ENCODE measurements at places on chromosomes 4 and X.

- no peaks in the 10 kb centered on the region for H3K27me3 ChIP-seq
- H3K4me1 ChIP-seq, result no peaks in the 10 kb centered on the region
- no peak overlapping the region for H3K4me3 ChIP-seq
Measured at GRCh38 chr4:120156120-120156718, 89.6 kb upstream of the MAD2L1 start.

GRCh38 chr4:74953647-74954046, 20.7 kb downstream of the PARM1 start:
- no peaks in the 10 kb centered on the region for H3K36me3 ChIP-seq
- no peak for DNase-seq
- H3K4me1 ChIP-seq, result no peaks in the 10 kb centered on the region
- H3K27ac ChIP-seq, result no peak overlapping the region
- no peak overlapping the region for H3K4me3 ChIP-seq
- H3K27me3 ChIP-seq, result no peaks in the 10 kb centered on the region

- H3K27ac ChIP-seq, result no peak overlapping the region
- no peaks in the 10 kb centered on the region for H3K4me1 ChIP-seq
- H3K4me3 ChIP-seq, result no peak overlapping the region
- H3K36me3 ChIP-seq, result no peaks in the 10 kb centered on the region
- H3K27me3 ChIP-seq, result no peaks in the 10 kb centered on the region
- DNase-seq, result no peak
Measured at GRCh38 chrX:66130469-66130868, 33.6 kb upstream of the HEPH start.

DNA sequence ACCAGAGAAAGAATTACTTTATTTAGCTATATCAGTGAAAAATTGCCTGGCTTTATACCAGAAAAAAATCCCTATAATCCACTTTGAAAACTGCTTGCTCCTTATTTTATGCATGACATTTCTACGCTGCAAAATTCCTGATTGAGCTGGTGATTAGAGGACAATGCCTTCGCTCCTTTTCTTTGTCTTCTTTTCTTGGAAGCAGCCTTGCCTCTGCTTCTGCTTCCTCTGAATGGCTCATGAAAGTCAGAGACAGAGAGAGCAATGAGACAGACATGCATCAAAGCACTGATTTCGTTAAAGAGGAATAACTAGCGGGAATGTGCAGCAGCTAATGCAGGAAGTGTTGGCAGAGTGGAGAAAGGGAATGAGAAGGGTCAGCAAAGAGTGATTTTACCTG, 294.3 kb upstream of the IGFBP7 start:
- no peak for DNase-seq
- H3K36me3 ChIP-seq, result no peaks in the 10 kb centered on the region
- no peaks in the 10 kb centered on the region for H3K27me3 ChIP-seq
- no peak overlapping the region for H3K4me3 ChIP-seq
- no peak overlapping the region for H3K27ac ChIP-seq

DNA sequence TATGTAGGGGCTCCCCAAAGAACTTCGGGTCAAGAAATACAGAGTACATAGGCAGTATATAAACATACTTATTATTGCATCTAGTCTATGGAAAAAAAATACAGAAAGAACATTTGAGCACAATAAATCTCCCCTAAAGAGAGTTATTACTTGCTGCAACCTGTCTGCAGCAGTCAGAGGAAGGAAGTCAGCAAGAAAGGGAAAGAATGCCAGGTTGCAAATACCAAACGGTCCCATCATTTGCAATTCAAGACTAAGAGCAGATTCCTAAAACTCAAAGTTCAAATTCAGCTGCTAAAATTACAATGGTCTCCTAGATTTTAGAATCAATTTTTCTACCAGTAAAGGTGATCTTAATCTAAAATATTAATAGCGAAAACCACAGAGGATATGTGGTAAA, 236.2 kb upstream of the NUDT6 start:
- no peaks in the 10 kb centered on the region for H3K36me3 ChIP-seq
- H3K4me3 ChIP-seq, result no peak overlapping the region
- no peak overlapping the region for H3K27ac ChIP-seq
- H3K4me1 ChIP-seq, result no peaks in the 10 kb centered on the region
- DNase-seq, result no peak

- no peaks in the 10 kb centered on the region for H3K4me1 ChIP-seq
- H3K4me3 ChIP-seq, result no peak overlapping the region
- no peaks in the 10 kb centered on the region for H3K36me3 ChIP-seq
- no peak for DNase-seq
- H3K27ac ChIP-seq, result no peak overlapping the region
Measured at GRCh38 chrX:138923805-138924204, 212.3 kb upstream of the FGF13 start.

GRCh38 chr4:57719456-57719855, 609.3 kb upstream of the IGFBP7 start:
- no peaks in the 10 kb centered on the region for H3K27me3 ChIP-seq
- no peak overlapping the region for H3K27ac ChIP-seq
- H3K4me1 ChIP-seq, result no peaks in the 10 kb centered on the region
- DNase-seq, result no peak
- no peaks in the 10 kb centered on the region for H3K36me3 ChIP-seq

- H3K27ac ChIP-seq, result no peak overlapping the region
- no peaks in the 10 kb centered on the region for H3K4me1 ChIP-seq
- H3K36me3 ChIP-seq, result peaks cover 29% of the 10 kb centered on the region
- DNase-seq, result no peak
- H3K4me3 ChIP-seq, result no peak overlapping the region
Measured at GRCh38 chr4:25821899-25822298, 40.9 kb downstream of the SEL1L3 start.

DNA sequence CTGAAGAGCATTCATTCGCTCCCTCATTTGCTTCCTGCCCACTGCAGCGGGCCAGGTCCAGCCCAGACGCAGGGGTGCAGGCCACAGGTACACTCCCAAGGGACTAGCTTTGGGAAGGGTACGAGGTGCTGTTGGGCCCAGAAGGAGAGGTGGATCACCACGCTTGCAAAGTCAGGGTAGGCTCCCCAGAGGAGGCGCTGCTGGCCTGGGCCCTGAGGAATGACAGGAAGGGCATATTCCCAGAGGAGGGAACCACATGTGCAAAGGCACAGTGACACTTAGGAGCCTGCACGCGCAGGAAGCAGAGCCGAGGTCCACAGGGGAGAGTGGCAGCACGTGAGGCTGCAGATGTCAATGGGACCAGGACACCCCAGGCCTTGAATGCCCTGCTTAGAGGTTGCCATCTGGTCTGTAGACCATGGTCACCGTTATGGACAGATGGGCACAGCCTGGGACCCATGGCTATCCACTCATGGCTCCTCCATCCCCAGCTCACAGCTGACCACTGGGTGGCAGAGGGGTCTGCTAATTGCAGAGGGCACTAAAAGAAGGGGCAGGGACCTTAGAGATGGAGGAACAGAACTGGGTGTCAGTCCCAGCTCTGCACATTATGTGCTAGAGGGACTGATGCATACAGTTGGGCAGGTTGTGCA, 7.9 kb downstream of the HTRA3 start:
- no peak for DNase-seq
- H3K27ac ChIP-seq, result no peak overlapping the region
- no peaks in the 10 kb centered on the region for H3K27me3 ChIP-seq
- no peak overlapping the region for H3K4me3 ChIP-seq
- H3K4me1 ChIP-seq, result no peaks in the 10 kb centered on the region

- H3K4me1 ChIP-seq, result no peaks in the 10 kb centered on the region
- H3K4me3 ChIP-seq, result no peak overlapping the region
- no peak overlapping the region for H3K27ac ChIP-seq
- H3K27me3 ChIP-seq, result no peaks in the 10 kb centered on the region
- DNase-seq, result no peak
Measured at GRCh38 chr4:60296386-60296785, 903.7 kb upstream of the ADGRL3 start.

- no peaks in the 10 kb centered on the region for H3K27me3 ChIP-seq
- DNase-seq, result no peak
- H3K27ac ChIP-seq, result no peak overlapping the region
- H3K36me3 ChIP-seq, result no peaks in the 10 kb centered on the region
- H3K4me3 ChIP-seq, result no peak overlapping the region
Measured at GRCh38 chrX:68995780-68996551, 167.1 kb downstream of the EFNB1 start.

DNA sequence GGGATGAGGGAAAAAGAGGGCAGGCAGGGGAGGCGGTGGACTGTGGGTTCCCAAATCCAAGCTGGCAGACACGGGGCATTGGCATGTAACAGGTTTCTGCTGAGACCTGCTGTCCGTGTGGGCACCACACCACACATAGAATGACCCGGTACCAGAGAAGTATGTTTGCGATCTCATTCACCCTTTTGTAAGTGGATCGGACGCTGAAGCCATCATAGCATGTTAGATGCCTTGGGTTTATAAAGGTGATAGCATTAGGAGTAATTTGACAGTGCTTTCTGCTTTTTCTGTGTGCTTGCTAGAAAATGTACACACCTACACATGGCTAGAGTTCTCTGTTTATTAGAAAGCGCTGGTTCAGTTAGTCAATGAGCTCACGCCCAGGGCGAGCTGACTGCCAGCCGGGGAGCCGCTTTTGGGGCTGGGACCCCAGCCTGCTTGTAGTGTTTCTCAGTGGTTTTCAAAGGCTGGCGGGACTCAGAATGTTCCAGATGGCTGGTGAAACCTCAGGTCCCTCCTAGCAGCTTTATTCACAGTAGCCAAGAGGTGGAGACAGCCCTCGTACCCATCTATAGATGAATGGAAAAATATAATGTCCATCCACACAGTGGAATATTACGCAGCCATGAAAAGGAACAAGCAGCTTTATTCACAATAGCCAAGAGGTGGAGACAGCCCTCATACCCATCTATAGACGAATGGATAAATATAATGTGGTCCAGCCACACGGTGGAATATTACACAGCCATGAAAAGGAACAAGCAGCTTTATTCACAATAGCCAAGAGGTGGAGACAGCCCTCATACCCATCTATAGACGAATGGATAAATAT, 579 bp downstream of the IL3RA start:
- no peak for DNase-seq
- H3K4me1 ChIP-seq, result no peaks in the 10 kb centered on the region
- H3K4me3 ChIP-seq, result peak overlapping the region; percentile 46
- no peak overlapping the region for H3K27ac ChIP-seq
- H3K36me3 ChIP-seq, result no peaks in the 10 kb centered on the region
- H3K27me3 ChIP-seq, result no peaks in the 10 kb centered on the region

GRCh38 chr4:121344098-121344497, 36.7 kb downstream of the QRFPR start:
- no peak overlapping the region for H3K27ac ChIP-seq
- H3K4me1 ChIP-seq, result no peaks in the 10 kb centered on the region
- no peaks in the 10 kb centered on the region for H3K27me3 ChIP-seq
- no peak for DNase-seq
- H3K36me3 ChIP-seq, result no peaks in the 10 kb centered on the region
- no peak overlapping the region for H3K4me3 ChIP-seq

DNA sequence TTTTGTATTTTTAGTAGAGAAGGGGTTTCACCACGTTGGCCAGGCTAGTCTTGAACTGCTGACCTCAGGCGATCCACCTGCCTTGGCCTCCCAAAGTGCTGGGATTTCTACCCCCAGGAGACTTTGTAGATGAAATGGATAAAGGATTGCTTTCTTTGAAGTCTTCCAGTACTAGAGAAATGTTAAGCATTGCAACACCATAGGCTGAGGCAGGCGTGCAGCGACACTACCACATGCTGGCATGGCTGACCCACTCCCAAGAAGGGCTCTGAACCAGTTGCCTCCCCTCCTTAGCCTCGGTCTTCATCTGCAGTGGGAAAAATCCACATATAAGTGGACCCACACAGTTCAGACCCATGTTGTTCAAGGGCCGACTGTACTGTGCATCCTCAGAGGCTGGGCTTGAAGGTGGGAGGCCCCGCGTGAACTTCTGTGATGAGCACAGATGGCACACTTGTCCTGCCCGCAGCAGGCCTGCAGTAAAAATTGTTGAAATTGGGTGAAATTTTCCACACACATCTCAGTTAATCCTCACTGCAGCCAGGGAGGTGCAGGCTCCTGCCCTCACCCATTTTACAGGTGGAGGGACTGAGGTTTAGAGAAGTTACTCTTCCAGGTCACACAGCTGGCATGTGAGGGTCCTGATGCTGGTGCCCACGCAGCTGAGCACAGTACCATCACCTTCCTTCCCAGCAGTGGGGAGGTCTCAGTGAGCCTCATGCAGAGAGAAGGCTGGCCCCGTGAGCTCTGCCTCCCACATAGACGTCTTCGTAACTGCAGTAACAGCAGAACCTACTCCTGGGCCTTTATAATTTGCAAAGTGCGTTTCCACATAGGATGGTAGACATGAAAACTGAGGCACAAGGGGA, 35.5 kb downstream of the HTRA3 start:
- H3K27me3 ChIP-seq, result no peaks in the 10 kb centered on the region
- no peak overlapping the region for H3K4me3 ChIP-seq
- no peaks in the 10 kb centered on the region for H3K36me3 ChIP-seq
- no peak for DNase-seq

DNA sequence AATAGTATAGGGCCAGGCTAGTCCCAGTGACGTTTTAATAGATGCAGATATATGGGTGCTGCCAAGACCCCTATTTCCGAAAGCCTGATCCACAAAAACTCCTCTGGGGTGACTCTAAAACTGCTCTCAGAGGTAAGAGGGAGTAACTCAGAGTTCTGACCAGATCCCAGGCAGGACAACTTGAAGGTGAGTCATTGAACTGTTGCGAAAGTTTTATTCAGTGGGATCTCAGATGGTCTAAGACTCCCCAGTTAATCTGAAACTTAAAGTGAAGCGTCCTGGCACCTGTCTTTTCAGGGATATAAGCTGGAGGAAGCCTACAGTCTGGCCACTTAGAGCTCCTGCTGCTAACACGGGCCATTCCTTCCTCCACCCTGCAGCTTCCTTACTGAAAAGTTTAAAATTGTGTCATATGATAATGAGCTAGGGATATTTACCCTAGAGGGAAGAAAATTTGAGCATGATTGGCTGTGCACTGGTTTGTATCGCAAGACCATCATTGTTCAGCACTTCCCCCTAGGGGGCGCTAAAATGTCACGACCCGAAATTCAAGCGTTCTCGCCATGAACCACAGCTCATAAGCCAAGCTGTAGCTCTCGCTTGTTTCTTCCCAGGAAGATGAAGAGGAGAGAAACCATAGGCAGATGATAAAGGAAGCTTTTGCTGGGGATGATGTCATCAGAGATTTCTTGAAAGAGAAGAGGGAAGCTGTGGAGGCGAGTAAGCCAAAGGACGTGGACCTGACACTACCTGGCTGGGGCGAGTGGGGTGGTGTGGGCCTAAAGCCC, 19.5 kb downstream of the UTP14A start:
- H3K4me1 ChIP-seq, result no peaks in the 10 kb centered on the region
- DNase-seq, result peak; percentile 54
- no peaks in the 10 kb centered on the region for H3K27me3 ChIP-seq
- no peak overlapping the region for H3K4me3 ChIP-seq

- DNase-seq, result no peak
- H3K4me3 ChIP-seq, result no peak overlapping the region
- no peaks in the 10 kb centered on the region for H3K27me3 ChIP-seq
- H3K4me1 ChIP-seq, result no peaks in the 10 kb centered on the region
- no peaks in the 10 kb centered on the region for H3K36me3 ChIP-seq
Measured at GRCh38 chrX:42289492-42290385, 366.4 kb upstream of the CASK start.
